NCI-H1417 treated with DMSO at 0.1 percent for 48 hours (cell line): ENCODE measurements at places on chromosomes 16 and 17.

- DNase-seq, result peak; percentile 41
Measured at GRCh38 chr17:74981979-74982662, 5.3 kb upstream of the CDR2L start.

DNA sequence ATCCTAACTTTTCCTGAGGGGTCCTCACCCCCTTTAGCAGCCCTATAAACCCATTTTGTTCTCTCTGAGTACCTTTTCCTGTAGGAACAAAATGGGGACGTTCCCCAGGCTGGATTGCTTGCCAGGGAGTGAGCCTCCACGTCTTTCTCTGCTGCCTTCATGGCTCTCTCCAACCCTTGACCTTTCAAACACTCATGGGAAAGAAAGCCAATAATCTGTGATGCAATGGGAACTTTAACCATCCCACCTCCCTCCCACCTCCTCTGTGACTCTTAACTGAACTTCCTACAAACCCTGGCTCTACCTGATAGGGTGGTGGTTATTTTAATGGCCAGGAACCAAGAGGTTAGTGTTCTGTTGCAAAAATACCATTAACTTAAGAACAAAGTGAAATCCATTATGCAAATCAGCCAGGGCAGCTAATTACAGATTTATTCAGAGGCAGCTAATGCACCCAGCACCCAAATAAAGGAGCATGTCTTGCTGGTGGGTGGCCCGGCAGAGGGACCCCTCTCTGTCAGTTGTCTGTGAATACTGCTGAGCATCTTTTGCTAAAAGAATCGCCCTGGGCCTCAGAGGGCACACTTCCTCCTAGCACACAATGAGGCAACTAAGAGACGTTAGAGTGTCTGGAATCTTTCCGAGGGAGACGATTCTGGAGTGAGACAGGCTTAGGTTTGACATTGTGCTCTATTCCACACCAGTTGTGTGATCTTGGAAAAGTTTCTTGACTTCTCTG is 3.0 kb downstream of the PIPOX start:
- no peak for DNase-seq

- DNase-seq, result no peak
Measured at GRCh38 chr17:4395111-4395478, 28.6 kb upstream of the UBE2G1 start.

GRCh38 chr16:24318680-24319079 is 62.5 kb downstream of the CACNG3 start:
- no peak for DNase-seq

GRCh38 chr16:88308441-88309173 is 74.2 kb upstream of the ZNF469 start:
- no peak for DNase-seq

- no peak for DNase-seq
Measured at GRCh38 chr17:34892461-34893249, 68.6 kb downstream of the CCT6B start.

- DNase-seq, result no peak
Measured at GRCh38 chr17:79476074-79476652, 134.7 kb downstream of the RBFOX3 start.

DNA sequence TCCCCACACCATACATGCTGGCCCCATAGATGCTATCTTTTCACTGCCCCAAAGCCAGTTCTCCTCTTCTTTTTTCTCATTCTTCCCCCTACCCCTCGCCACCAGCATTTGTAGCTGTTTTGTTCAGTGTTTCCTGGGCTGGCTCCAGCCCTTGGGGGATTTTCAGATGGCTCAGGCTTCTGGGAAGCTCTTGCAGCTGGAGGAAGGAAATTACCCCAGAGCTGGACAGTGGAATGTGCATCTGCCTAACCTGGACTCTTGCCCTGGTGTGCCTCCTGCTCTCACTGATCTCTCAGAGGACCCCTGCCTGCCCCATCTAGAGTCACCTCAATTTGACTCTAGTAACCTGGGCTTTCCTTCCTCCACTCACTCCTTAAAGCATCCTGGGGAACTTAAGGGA is 82.8 kb downstream of the MYH13 start:
- no peak for DNase-seq

DNA sequence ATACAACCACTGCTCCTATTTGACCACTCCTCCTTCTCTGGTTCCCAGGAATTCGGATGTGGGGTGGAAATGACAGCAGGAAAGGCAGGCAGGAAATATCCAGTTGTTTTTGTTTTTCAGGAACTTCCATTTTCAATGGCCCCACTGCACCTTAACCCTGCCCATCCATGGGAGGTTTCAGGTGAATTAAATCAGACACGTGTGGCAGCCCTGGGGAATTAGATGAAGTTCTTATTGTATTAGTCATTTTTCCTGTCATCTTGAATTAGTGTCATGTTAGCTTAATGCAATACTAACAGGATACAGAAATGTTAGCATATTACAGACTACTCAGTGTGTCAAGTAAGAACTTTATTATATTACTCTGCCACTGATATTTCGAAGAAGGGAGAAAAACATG is 146.4 kb downstream of the CHD9NB start:
- DNase-seq, result no peak

DNA sequence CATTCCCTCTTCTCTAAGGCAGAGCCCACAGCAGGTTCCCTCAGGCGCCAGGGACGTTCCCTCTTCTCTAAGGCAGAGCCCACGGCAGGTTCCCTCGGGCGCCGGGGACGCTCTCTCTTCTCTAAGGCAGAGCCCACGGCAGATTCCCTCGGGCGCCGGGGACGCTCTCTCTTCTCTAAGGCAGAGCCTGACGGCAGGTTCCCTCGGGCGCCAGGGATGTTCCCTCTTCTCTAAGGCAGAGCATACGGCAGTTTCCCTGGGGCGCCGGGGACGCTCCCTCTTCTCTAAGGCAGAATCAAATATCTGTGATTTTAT is 24.3 kb downstream of the ACSF3 start:
- DNase-seq, result no peak

GRCh38 chr16:49499869-49500610 is 126.4 kb downstream of the C16orf78 start:
- no peak for DNase-seq
